Anterior cingulate cortex (tissue), 58 donors: ENCODE measurements at places on chromosomes 1 and 21.

- no peak for DNase-seq
Measured at GRCh38 chr1:95012389-95012788, 60.4 kb downstream of the ALG14 start.

DNA sequence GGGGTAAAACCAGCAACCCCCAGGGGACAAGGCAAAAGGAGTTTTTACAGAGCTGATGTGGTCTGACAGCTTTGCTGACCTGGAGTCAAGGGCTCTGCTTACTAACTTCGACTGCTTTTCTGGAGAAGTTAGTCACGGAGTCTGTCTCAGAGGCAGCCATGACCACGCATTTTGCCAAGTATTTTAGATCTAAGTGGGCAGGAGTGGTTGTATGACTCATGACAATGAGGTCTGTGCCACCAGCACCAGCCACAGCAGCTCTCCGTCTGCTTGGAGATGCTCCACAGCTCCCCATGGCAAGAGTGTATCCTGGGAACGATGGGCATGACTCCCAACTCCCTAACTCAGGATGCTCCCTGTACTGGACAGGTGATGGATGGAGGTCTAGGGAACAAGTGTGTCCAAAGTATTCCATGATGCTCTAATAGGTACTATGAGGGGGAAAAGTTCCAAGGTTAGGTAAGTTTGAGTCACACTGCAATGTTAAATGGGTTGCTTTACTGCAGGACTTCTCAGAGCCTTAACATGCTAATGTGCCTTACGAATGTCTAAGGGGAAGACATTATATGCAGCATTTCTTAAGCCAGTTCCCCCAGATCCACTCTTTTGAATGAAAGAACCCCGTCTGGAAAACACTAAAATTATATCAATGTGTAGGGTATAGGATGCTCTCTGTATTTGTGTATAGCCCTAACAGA is 359.0 kb downstream of the HHAT start:
- DNase-seq = no peak

DNA sequence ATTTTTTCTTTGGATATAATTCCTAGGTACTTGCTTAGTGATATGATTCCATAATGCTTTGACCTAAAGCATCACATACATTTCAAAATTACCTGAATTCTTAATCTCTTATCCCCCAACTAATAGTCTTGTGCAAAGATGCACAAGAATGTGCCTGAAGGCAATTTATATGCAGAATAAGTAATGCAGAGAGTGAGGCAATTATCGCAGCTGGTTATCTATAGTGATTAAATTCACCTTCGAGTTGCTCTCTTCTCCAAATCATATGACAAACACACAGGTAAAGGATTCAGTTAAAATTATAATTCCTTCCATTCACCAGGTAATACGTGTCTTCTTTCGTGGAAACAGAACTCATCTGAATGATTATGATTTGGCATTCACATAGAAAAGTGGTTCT is 717.3 kb downstream of the MRPL39 start:
- DNase-seq = no peak

DNA sequence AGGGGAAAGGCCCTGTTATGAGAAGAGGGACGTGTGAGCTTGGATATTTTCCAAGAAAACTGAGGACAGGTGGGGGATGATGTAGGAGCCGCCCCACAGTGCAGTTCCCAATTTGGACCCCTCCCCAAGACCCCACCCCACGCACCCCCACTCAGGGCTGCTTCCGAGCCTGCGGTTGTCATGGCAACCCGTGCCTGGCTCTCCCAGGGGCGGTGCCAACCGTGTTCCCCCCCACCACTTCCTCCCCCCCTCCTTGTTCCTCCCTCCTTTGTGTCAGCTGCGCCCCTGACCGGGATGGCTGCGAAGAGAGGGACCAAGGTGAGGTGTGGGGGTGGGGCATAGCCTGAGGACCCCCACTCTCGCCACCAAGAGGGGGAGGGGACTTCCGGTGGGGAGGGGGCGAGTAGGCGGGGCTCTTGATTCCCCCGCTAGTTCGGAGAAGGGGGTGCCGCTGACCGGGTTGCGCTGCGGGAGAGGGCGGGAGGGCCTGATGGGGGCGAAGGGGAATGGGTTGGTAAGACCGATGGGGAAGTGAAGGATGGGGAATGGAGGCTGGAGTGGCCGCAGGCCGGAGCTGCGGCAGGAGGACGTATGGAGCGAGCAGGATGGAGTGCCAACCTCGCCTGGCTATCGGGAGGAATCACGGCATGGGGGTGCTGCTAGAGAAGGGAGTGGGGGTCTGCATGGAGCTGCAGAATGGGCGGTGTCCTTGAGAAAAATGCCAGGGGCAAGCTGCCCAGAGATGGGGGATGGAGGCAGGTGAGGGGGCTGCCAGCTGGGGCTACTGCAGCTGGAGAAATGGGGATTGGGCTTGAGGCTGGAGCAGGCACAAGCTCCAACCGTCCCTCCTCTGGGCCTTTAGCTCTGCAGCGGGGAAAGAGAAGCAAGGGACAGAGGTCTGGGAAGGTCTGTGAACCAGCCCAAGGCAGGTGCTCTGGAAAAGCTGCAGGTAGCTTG is 953 bp downstream of the TRIM46 start:
- peak; percentile 25 for DNase-seq

- DNase-seq = no peak
Measured at GRCh38 chr1:99639945-99640344, 6.0 kb upstream of the PALMD start.

DNA sequence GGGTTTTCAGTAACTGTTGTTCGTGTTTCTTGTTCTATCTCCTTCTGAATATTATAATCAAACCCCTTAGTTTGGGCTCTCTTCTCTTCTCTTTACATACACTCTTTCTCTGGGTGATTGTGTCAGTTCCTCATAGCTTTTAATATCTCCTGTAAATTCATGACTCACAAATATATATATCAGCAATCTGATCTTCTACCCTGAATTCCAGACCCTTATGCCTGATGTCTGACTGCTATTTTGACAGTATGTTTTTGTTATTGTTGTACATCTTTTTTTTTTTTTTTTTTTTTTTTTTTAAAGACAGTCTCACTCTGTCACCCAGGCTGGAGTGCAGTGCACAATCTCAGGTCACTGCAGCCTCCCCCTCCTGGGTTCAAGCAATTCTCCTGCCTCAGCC is 70.8 kb upstream of the MPC2 start:
- no peak for DNase-seq

DNA sequence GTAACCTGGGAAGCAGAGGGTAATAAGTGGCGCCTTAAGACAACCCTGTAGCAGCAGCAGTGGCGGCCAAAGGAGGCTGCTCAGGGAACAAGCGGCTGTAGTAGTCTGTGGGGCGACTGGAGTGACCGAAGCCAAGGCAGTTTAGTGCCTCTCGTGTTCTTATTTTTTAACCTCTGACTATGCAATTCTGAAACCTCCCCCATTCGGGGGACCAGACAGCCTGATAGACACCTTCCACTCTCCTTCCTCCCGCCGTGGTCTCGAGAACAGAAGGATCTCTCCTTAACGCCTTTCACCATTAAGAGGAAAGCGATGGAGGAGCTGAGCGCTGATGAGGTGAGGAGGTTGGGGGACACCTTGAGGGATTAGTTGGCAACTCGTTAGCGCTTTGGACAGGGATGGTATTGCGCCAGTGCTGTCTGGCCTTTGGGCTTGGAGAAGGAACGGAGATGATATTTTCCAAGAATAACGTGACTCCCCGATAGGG is 644 bp downstream of the UBE4B start:
- DNase-seq = no peak

DNA sequence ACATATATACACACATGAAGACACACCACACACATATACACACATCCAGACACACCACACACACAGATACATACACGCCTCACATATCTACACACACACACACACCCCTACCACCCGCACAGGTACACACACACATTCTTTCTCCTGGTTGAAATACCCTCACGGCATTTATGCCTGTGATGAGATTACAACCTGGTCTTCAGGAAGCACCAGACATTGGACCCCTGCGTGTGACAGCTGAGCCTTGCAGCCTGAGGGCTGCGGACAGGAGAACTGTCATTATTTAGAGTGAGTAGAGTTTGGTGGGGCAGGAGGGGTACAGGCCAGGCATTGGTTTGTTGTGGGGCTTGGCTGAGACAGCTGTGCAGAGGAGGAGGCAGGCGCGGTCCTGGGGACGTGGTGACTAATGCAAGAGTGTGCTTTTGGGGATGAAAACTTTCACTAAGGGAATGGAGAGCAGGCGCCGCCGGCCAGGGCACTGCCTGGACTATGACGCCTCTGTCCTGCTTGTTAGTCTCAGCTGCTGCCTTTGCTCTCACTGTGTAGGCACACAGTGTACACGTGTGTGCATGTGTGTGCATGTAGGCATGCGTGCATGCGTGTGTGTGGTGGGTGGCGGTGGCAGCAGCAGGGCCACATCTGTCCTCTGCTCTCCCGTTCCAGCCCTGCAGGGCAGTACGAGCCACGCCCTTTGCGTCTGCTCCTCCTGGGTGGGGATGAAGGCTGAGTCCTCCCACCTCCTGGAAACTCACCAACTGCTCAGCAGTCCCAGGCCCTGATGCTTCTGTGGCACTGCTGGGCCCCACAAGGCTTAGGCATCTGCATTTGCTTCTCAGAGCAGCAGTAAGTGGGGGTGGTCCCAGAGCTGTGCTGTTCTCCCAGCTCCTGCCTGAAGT is 57.6 kb downstream of the SPSB1 start:
- no peak for DNase-seq
